Activated CD8-positive, alpha-beta memory T cell treated with anti-CD3 and anti-CD28 coated beads for 48 hours (primary cell): ENCODE measurements at places on chromosomes 6 and 20.

GRCh38 chr6:137175868-137176245 lies 2.4 kb upstream of the IL22RA2 start:
- DNase-seq, result no peak

DNA sequence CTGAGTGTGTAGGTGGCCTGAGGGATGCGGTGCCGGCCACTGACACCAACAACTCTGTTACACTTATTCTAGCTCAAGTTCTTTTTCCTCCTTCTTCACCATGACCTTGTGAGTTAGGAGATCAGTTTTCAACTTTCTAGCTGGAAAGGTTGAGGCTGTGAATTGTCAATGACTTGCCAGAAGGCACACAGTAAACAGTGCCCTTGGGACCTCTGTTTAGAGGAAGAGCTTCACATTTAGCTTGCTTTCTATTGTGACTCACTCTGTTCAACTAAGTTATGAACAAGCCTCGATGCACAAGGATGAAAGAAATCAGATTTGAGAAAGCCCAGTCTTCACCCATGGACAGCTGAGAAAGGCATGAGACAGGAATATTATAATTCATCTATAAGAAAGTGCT lies 455.6 kb downstream of the MAFB start:
- no peak for DNase-seq

DNA sequence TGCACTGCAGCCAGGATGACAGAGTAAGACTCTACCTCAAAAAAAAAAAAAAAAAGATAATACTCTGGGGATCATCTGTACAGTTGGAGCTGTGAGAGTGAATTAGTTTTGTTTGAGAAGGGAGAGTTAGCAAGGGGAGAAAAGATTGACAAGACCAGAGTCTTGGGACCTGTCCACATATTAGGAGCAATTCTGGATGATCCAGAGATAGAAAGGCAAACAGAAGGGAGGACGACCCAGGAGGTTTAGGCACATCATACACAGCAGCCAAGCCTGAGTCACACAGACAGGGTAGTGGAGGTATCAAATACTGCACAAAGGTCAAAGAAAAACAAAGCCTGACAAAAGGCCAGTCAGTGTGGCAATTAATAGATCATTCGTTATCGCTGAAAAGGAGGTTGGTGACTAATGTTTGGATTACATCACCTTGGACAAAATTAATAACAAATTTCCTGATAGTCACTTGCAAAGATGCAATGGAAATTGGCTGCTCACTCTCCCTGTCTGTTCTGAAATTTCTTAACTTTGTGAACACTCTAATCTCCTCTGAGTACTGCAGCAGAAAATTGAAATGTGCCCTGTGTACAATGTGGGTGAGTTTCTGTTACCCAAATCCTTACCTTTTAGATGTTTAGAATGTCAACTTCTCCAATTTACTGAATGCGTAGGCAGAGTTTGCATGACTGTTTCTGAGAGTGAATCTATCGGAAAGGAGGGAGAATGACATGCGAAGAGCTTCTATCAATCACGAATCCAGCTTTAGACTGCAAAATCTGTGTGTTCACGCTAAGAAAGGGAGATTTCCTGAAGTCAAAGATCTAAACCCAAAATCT lies 105.4 kb downstream of the TSHZ2 start:
- DNase-seq, result no peak

- no peak for DNase-seq
These were observed 4.2 kb upstream of the NCR3 start for GRCh38 chr6:31597006-31597405.

DNA sequence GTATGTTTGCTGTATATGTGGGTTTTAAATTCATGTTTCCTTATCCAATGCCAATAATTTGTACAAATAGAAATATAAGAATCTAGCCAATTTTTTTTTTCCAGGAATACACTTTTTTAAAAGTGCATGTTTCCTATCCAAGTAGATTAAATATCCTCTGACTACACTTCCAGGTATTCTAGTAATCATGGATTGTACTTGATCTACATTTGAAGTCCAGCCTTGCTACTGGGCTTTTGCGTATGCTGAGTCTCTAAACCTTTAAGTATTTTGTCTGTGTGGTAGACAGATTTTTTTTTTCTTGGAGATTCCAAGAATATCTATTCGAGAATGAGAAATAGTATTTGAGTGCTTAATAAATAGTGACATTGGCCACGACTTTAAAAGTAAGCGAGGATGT lies 188.3 kb downstream of the SASH1 start:
- no peak for DNase-seq

GRCh38 chr6:53899512-53899911 lies 104.7 kb downstream of the LRRC1 start:
- no peak for DNase-seq

DNA sequence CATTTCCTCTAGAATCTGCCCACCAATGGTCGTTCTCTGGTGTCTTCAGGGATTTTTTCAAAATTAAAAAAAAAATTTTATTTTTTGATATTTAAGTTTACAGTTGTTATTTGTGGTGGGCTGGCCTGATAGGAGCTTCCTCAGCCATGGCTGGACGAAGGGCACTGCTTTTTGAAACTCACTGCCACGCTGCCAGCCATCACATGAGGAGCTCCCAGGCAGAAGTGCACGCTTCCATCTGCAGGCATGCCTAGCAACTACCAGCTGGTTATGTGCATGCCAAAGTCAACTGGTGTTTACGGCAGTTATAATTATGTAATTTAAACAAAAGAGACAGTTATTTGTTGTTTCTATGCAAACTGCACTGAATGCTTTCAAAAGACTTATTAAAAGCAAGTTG lies 105.1 kb downstream of the IRF4 start:
- DNase-seq, result no peak

- no peak for DNase-seq
These were observed 76.2 kb upstream of the RPS6KA2 start for GRCh38 chr6:166703149-166703710.

- no peak for DNase-seq
These were observed 13.1 kb downstream of the MICA start for GRCh38 chr6:31416394-31417014.

GRCh38 chr6:30834646-30835045 lies 49.7 kb upstream of the DDR1 start:
- DNase-seq, result no peak

DNA sequence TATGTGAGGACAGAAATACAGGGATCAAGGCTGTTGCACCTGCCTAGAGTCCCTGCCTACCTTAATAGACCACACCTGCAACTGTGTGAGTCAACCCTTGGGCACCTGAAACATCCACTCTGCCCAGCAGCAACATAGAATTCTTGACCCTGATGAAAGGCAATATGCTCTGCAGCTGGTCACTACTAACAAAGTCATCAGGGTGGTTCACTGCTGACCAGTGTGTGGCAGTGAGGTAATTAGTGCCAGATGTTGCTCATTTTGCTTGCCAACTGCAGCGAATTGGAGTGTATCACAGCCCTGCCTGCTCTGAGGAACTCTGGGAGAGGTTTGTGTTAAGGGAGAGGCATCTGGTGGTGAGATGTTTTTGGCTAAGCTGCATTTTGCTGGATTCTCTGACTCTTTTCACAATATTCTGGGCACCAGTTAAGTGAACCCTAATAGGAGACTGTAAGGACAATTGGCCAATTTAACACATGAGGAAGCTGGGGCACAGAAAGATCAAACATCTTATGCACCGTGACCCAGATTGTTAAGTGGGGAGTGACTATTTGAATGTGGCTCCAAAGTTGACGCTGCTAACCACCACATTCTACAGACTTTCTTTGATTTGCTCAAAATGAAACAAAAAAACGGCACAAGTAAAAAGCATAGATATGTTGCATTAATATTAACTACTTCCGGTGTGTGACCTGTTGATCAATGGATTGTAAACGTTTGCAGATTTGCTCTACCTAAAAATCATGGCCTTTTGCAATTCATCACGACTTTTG lies 61.9 kb upstream of the OPRM1 start:
- no peak for DNase-seq

- DNase-seq, result no peak
These were observed 51.1 kb downstream of the MYO6 start for GRCh38 chr6:75800133-75800532.

DNA sequence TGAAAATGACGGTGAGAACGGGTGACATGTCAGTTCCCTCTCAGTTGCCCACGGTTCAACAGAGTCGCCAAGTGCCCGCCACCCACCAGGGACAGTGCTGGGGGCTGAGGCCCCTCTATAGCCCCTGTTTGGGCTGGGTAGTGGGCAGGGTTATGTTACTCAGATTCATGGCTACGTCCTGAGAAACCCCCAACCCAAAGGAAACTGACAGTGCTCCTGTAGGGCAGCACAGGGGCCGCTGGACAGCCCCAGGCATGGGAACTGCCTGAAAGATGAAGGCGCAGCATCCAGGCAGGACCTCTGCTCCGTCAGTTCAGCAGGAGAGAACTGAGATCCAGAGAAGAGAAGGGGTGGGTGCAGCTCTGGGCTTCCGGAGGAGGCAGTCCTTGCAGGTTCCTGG lies 118.9 kb upstream of the PMEPA1 start:
- no peak for DNase-seq

DNA sequence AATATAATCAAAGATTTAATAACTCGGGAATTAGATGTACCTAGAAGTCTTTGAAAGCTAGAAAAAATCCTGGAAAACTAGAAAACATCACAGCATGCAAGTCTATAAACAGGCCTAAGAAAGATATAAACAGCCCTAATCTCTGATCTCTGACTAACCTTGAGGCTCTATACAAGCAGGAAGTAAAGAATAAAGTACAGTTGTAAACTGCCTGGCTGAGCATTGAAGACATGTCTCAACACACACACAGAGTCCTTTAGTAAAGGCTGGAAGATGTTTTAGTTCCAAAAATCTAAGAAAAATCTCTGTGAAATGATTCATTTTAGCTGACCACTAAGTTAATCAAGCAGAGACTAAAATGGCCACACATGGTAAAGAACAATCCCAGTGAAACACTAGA lies 774.5 kb downstream of the EYS start:
- no peak for DNase-seq

DNA sequence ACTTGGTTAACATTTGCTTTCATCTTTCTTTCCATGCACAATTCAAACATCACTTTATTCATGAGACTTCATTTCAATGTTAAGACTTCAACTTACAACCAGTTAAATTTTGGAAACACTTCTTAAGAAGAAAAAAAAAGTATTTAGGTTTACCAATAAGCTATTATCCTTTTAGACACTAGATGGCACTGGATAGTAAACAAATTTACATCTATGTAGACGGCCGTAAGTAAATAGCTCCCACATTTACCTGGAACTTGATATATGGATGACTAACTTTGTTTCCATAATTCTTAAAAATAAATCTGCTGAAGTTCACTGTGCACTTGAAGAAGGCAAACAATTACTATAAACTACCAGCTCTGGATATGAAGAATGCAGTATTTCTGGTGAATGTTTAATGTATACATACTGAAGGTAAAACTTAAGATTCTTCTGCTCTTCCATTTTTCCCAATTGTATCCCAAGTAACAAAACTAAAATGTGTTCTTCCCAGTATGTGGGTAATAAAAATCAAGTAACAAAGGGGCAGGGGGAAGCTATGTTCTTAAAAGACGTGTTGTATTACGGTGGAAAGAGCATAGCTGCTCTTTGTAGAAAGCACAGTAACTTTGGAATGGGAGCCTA lies 130.6 kb upstream of the C6orf118 start:
- DNase-seq, result no peak

DNA sequence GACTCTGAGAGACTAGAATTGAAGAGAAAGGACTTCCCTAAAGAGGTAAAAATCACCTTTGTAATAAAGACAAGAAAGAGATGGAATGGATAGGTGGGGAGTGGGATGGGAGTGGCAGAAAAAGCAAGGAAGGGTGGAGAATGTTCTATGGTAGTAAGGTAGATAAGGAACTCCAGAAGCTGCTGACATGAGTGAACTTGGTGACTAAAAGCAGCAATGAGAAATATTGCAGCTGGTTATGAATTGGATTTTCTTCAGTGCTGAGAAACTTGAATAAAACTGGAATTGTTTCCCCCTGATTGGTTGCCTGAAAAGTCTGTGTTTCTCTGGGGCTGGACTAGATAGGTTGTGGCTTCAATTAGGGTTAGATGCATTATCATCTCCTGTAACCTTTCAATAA lies 15.7 kb upstream of the DTNBP1 start:
- no peak for DNase-seq

- no peak for DNase-seq
These were observed 78.0 kb downstream of the MDGA1 start for GRCh38 chr6:37619641-37620040.

- no peak for DNase-seq
These were observed 72.7 kb downstream of the IGF2R start for GRCh38 chr6:160041608-160042007.

DNA sequence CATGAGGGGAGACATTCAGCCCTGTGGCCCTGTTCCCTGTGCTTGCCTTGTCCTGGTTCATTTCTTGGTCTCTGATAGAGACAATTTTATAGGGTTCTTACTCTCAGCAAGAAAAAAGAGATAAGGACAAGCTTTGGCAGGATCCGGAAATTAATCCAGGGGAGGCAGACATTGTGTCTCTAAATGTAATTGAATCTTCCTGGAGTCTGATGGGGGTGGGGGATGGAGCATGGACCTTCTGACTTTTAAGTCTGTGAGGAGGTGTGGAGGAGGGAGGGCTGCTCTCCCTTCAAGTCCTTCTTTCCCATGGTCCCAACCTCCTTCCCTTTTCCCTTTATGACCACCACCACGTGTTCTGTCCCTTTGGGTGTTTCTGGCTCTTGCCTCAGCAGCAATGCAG lies 512.7 kb downstream of the DHX35 start:
- DNase-seq, result no peak

GRCh38 chr6:33935439-33936080 lies 131.8 kb upstream of the MLN start:
- no peak for DNase-seq
